Stimulated activated CD8-positive, alpha-beta memory T cell treated with anti-CD3 and anti-CD28 coated beads, Interleukin-7, amount 100 ng/mL, for 1 hour (primary cell): ENCODE measurements at places on chromosomes 13 and 19.

DNA sequence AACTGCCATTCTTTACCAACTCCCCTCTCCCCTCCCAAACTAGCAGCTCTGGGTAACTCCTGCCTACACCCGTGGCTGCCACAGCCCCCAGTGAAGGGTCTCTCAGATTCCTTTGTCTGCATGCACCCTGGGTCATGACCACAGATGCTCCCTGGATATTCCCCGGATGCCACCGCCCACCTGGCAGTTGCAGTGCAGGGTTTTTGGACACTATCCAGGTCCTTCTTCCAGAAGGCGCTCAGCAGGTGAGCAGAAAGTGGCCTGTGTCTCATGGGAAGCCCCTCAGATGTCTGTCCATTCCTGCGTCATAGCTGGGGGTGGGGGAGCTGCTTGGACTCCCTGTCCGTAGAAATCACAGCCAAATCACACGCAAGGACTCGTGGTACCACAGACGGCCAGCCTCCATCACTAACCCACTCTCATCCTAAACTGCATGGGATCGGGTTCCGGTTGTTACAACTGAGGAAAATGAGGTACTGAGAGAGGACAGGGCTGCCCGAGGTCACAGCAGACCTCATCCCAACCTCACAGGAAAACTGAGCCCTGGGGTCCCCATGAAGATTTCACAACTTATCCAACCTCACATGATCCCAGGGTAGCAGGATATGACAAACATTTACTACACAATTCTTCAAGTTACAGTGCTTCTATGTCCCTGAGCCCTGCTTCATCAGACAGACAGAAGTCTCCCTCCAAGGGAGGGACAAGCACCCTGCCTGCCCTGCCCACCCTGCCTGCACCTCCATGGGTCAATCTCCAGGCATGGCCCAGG lies 38.6 kb downstream of the ELL start:
- DNase-seq = no peak

DNA sequence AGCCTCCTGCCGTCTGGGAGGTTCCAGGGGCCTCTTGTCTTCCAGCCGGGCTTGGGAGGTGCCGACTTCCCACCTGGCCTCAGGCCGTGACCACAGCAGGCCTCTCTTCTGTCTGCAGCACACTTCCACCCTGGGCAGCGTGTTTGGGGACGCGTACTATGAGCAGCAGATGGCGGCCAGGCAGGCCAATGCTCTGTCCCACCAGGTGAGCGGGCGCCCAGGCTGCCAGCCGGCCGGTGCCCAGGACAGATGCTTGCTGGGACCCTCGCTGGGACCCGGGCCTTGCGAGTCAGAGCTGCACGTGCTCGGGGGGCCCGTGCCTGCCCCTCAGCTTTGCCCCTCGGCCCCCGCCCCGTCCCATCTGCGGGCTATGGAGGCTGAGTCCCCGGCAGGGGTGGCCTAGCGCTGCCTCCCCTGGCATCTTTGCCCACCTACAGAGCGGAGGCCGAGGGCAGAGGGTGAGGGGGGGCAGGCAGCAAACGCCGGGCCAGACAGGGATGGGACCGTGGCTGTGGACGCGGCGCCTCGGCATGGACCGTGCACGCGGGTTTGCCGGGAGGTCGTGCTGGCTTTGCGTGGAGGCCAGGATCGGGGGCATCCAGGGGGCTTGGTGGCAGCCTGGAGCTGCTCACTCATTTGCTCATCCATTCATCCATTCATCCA lies 16.2 kb downstream of the COMP start:
- no peak for DNase-seq

DNA sequence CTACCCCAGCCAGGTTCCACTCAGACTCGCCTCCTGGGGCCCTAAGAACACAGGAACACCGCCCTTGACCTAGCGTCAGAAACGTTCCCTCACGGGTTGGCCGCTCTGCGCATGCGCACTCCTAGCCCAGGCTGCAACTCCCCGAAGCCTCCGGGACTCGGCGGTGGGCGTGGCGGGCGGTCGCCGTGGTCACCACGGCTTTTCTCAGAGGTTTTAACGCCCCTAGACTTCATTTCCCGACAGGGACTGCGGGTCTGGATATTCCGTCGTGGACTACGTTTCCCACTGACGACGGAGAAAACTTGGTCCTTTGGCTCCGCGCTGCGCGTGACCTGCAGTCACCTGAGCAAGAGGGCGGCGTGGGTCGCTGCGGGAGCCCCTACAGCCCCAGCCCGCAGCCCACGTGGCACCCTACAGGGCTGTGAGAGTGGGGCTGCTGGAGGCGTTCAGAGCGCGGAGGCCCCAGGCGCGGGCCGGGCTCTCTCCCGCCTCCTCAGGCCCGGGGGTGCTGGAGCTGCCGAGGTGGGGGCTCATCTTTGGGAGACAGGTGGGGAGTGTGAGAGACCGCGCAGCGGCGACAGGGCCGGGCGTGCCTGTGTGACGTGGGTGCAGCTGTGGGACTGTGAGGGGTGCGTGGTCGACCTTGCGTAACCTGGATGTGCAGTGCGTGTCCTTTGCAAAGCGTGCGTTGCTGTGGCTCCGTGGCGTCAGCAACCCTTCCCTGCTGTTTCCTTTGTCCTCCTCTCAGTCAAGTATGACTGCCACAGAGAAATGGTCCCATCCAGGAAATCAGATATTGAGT lies 38.0 kb upstream of the ZNF573 start:
- DNase-seq = no peak

DNA sequence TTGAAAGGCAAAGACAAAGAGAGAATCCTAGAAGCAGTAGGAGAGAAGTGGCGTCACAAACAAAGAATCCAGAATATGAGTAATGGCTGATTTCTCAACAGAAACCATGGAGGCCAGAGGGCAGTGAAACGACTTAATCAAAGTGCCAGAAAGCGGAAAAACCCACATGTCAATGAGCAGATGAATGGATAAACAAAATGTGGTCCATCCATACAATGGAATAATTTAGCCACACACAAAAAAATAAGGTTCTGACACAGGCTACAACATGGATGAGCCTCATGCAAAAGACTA lies 52.2 kb upstream of the RANBP3 start:
- DNase-seq = no peak

GRCh38 chr19:42370068-42370520 lies 20.0 kb downstream of the CNFN start:
- no peak for DNase-seq
